ENCODE measurements at places on chromosomes 4 and X.

DNA sequence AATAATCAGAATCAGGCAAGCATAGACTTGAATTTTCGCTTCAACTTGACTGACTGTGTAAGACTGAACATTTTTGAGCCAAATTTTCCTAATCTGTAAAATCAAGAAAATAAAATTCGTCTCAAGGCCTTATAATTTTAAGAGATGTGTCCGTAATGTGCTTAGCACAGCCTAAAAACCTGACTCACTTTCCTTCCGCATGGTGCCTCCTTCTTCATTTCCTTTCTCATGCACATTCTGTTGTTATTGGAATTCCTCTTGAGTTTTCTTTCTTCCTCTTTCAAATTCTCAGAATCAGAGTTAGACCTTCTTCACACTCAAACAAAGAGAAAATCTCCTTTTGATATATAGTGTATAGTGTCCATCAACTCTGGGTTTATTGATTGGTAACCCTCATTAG lies 208.9 kb upstream of the SLIT2 start:
- no peak for DNase-seq

DNA sequence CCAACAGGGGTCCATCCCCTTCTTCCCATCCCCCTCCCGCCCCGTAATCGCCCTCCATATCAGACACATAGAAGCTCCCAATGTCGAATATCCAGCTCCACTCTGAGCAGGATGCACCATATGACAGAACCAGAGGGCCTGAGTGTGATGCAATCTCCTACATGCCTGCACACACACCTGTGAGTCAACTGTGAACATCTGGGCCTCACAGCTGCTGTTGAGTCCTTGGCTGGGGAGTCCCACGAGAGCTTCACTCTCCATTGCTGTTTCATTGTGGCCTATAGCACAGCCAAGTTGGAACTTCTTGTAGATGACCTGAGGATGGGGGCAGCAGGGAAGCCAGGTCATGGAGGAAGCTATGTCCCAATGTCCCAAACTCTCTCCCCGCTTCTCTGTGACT lies 8.2 kb downstream of the SLC38A5 start:
- no peak for DNase-seq

- DNase-seq = no peak
Measured at GRCh38 chr4:94895081-94895480, 137.3 kb downstream of the BMPR1B start.

GRCh38 chr4:107578321-107578720 lies 141.7 kb downstream of the PAPSS1 start:
- no peak for DNase-seq

DNA sequence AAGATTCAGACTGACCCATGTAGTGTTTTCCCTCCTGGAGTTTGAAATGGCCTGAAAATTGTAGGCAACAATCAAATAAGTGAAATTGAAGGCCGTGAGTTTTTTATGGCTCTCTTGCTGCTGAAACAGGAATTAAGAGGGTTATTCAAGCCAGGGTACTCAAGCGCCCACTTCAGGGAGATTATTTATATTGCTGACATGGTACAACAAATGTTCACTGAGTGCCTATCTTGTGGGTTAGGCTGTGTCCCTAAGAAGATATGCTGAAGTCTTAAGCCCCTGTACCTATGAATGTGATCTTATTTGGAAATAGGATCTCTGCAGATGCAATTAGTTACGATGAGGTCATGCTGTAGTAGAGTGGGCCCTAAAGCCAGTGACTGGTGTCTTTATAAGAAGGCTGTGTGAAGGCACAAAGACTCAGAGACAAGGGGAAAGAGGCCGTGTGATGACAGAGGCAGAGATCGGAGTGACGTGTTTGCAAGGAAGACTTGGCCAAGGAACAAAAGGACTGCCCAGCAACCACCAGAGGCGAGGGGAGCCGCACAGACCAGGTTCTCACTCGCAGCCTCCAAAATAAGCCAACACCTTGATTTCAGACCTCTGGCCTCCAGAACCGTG lies 72.9 kb downstream of the MED28 start:
- no peak for DNase-seq
